Activated CD4-positive, alpha-beta T cell treated with anti-CD3 and anti-CD28 coated beads, Interleukin-2, amount 50 U/mL, for 1 hour (primary cell): ENCODE measurements at places on chromosomes 5 and 9.

- DNase-seq: no peak
Observed at GRCh38 chr9:21432672-21433425, 7.4 kb upstream of the IFNA1 start.

DNA sequence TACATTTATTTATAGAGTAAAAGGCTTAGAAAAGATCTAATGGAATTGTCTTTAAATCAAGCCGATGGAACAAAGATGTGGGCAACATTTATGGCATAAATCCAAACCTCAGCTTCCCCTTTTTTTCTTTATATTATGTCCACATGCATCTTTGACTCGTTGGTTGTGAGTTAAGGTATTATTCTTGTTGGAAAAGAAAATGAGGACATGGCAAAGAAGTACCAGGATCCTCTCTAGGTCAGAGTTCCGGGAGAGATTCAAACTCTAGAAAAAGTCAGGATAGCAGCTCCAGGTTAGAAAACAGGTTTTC is 508 bp upstream of the NME5 start:
- DNase-seq: no peak

DNA sequence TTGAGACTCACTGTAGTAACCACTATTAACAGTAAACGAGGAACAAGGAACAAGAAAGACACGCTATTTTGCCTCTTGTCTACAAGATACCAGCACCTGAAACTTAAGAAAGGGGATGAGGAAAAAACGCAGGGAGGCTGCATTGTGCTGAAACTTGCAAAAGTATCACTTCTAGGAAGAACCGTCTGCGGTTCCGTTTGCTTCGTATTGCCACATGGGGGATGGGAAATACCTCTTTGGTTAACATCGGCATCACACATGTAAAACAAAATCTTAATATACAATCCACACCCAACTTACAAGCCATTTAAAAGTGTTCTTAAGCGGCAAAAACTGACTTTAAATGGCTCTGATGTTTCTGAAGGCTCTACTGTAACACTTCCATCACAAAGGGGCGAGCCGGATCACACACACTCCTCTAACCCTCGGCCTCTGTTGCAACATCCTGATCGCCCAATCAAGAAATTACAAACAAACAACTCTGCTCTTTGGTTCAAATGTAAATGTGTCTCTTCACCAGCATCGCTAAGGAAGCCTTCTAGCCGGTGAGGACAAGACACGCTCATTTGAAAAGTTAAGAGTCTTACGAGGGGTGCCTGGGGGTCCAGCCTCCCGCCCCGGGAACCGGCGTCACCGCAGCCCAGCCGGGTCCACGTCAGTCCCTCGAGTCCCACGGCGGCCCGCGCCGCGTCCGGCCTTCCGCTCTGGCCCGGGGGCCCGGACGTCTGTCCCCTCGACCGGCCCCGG is 621 bp downstream of the SEC16A start:
- peak; percentile 17 for DNase-seq

- no peak for DNase-seq
Observed at GRCh38 chr9:112866662-112867274, 23.9 kb downstream of the SLC46A2 start.

DNA sequence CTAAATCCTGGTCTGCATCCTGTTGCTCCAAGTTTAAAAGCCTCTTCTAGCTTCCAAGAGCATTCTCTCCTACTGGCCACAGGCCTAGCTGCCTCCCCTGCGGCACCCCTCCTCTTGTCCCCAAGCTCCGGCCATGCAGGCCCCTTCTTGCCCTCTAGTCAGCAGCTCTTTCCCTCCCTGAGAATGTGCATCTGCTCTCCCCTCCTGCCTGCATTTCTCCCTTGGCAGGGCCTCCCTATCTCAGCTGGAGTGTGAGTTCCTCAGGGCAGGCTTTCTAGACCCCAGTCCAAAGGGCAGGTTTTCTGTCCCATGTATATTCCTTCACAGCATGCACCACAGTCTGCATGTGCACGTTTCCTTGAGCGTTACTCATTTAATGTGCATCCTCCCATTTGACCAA is 24.6 kb upstream of the BARX1 start:
- DNase-seq: no peak

DNA sequence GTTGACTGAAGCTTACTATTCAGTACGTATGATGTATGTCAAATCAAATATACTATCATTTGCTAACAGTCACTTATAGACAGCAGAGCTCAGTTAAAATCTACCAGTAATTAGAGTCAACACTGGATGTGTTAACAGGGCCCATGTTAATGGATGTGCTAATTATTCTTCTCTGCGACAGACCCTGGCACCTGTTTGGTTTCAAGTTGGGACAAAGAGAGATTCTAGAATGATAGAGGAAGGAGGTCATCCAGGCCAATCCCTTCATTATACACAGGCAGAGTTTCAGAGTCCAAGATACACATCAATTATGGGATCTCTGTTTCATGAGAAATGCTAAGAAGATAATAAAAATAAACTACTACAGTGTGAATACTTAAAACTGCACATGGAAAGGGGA is 615.0 kb downstream of the ZNF608 start:
- no peak for DNase-seq
